ENCODE measurements at places on chromosomes 7 and 10.

DNA sequence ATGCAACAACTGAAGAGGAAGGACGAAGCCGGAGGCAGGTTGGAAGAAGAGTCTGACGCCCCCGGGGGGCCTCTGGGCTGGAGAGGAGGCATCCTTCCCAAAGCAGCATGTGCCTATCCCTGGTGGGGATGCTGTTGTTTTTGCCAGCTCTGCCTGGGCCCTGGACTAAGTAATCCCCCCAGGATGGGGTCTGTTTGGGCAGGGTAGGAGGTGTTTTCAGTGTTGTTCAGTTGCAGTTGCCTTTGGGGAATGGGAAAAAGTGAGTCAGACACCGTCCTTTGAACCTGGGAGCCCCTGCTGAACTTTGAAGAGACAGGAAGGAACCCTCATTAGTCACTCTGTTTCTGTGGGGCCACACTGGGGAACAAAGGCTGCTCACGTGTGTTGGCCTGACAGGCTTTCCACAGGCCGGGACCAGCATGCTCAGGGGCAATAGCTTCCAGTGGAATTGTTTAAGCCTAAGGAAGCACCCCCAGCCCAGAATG is 35.2 kb upstream of the GDF10 start:
- DNase-seq, result no peak

DNA sequence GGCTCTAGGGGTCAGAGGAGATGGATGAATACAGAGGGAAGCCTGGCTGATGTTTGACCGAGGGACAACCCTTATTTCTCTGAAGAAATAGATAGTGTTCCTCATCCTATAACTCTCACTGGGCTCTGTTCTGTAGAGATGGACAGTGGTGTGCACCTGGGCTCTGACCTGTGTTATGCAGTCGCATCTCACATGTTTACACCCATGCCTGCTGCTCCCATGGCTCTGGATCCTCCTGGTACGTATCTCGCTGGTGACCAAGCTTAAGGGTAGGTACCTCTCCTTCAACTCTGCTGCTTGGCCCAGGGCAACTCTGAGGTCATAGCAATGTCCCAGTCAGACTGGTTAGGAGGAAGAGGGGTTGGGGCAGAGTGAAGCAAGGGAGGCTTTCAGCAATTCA is 42.8 kb downstream of the ADRA2A start:
- no peak for DNase-seq

- DNase-seq, result no peak
Observed at GRCh38 chr10:3848775-3849635, 64.0 kb upstream of the KLF6 start.

GRCh38 chr7:88281749-88282148 is 24.9 kb downstream of the STEAP4 start:
- no peak for DNase-seq

- no peak for DNase-seq
Observed at GRCh38 chr10:10826125-10826524, 191.5 kb upstream of the CELF2 start.

- no peak for DNase-seq
Observed at GRCh38 chr7:75795831-75796285, 17.7 kb downstream of the CCL24 start.

DNA sequence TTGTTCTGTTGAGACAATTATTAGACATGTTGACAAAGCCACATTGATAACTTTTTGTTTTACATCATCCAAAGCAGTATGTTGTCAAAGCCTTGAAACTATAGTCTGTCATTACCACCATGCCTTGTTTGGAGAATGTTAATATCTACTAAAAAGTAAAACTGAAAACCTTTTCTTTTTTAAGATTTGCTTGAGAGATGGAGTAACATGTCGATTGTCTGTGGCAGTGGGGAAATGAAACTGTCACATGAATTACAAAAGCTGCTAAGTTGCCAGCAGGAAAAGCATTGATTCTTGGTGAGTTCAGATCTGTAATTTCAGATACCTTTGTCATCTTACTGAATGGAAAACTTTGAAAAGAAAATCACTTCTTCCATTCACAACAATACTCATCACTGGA is 69.1 kb downstream of the TFPI2 start:
- no peak for DNase-seq

DNA sequence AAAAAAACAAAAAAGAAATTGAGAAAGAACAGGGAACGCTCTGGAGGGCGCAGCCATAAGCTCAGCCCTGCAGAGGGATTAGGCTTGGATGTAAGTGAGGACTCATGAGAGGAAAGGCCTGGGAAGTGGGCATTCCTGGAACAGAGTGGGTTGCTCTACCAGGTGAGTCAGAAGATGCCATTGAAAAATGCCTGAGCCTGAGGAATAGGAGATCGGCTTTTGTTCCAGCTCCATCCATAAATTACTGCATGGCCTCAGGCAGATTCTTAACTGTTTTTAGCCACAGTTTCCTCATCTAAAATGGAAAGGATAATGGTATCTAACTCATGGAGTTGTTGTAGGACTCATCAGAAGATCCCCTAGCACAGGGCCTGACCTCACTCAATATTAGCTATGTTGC is 1.1 kb upstream of the RGR start:
- DNase-seq, result no peak

GRCh38 chr10:113473851-113474250 is 79.0 kb upstream of the HABP2 start:
- no peak for DNase-seq

- DNase-seq, result no peak
Observed at GRCh38 chr10:105010411-105011121, 369.5 kb downstream of the SORCS3 start.

GRCh38 chr7:56046721-56047445 is 4.4 kb downstream of the PSPH start:
- no peak for DNase-seq

DNA sequence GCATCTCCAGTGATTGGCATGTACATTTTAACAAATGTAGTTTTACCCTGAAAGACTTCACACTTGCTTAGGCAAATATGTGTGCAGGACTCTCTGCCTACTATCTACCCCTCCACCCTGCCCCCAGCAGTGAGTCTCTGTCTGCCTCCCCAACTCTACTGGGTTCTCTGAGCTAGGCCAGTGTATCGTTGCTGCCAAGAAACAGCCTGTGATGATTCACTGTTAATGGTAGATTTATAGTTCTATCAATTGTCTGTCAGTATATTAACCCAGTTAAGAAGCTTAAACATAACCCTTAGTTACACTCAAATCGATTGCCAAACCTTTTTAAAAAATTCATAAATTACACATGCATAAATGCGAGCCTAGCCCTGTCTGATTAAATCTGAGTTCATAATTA is 137.0 kb downstream of the SND1 start:
- no peak for DNase-seq

DNA sequence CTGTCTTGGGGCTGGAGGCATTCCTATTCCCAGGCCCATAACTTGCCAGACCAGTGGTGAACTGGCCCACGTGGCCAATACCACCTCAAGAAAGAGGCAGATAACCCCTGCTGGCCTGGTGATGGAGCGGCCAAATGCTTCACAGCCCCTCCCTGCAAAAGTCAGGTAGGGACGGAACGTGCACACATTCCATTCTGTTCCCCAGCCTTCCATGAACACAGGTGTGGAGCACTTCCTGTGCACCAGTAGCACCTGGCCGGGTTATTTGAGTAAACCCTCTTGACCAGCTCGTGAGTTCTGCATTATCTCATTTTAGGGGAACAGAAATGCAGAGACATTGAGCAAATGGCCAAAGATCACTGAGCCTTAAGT is 134.4 kb downstream of the SH3PXD2A start:
- DNase-seq, result no peak

- DNase-seq, result no peak
Observed at GRCh38 chr7:11988186-11988585, 156.2 kb upstream of the THSD7A start.

- peak; percentile 75 for DNase-seq
Observed at GRCh38 chr10:103712898-103713498, 142.4 kb downstream of the SH3PXD2A start.

GRCh38 chr7:157027568-157028198 is 17.2 kb upstream of the MNX1 start:
- DNase-seq, result no peak

- no peak for DNase-seq
Observed at GRCh38 chr7:93757426-93757825, 133.1 kb downstream of the TFPI2 start.

DNA sequence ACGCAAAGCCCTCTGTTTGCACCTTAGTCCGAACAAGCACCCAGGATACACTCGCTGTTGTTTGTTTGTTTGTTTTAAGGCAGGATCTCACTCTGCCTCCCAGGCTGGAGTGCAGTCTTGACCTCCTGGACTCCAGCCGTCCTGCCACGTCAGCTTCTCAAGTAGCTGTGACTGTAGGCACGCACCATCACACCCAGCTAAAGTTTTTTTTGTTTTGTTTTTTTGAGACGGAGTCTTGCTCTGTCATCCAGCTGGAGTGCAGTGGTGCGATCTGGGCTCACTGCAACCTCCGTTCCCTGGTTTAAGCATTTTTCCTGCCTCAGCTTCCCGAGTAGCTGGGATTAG is 76.8 kb downstream of the CTBP2 start:
- no peak for DNase-seq

DNA sequence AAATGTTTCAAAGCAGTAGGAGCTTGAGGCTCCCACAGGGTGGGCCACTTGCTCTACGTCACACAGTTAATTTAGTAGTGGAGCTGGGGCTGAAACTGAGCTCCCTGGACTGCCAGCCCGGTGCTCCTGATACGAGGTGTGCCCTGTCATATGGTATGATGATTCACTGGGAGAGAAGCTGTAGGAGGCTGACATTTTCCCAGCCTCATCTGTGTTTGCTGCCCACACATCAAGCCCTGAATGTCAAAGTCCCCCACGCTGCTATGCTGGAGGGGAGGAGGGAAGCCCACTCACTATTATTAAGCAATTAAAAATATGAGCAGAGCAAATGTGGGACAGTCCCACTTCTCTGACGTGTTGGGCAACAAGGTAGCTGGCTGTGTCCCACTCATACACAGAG is 81.2 kb upstream of the SORCS3 start:
- no peak for DNase-seq

GRCh38 chr10:124659380-124659779 is 84.8 kb downstream of the FAM53B start:
- no peak for DNase-seq

- DNase-seq, result no peak
Observed at GRCh38 chr7:117237646-117238045, 85.2 kb downstream of the WNT2 start.

- DNase-seq, result no peak
Observed at GRCh38 chr10:70651661-70652060, 20.6 kb upstream of the ADAMTS14 start.

DNA sequence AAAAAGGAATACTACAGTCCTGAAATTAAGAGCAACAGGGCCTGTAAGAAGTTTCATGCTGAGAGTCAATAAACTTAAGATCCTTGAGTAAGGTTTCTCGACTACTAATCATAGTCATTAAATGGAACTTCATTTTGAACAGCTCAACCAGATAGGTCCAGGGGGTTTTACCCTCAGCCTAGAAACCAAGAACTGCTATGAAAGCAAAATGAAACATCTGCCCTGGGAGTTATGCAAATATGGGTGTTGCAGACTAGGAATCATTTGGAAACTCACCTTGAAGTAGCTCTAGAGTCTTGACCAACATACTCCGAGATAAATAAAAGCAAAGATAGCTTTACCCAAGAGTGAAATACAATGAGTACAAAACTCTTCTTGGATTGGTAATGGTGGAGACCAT is 128.0 kb downstream of the HGF start:
- no peak for DNase-seq

DNA sequence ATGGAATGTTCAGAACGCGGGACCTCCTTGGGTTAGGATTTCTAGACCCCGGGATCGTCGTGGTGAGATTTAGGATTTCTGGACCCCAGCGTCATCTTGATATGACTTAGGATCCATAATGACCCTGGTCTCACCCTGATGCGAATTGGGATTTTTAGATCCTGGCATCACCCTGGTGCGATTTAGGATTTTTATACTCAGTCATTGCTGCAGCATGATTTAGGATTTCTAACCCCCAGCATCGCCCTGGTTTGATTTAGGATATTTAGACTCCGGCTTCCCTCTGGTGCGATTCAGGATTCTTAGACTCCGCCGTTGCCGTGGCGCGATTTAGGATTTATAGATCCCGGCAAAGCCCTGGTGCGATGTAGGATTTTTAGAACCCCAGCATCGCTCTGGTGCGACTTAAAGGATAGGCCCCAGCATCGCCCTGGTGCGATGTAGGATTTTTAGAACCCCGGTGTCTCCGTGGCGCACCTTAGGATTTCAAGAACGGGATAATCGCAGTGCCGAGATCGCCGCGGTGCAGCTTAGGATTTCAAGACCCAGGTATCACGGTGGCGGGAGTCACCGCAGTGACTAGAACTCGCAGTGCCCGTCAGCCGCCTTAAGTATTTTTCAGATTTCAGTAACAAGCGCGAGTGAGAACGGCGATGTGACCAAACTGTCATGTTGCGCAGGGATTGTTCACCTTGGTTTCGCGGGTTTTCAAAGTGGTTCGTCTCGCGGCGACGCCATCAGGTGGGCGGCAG is 814 bp downstream of the MEST start:
- no peak for DNase-seq

DNA sequence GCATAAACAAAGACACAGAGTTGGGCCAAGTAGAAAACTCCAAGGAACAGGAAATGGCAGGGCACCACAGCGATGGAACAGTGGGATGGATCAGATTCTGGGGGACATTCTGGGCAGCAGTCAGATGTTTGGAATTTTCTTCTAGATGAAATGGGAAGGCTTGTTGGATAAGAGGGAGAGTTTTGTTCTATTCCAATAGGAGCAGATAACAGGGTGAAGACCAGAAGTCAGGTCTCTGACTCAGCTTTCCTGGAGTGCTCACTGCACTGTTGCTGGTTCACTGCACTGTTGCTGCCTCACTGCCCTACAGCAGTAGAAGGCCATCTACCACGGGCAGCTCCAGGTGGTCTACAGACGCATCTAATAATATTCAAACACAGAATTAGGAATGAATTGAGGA is 135.6 kb downstream of the ATE1 start:
- DNase-seq, result no peak

GRCh38 chr10:112793202-112793921 is 156.7 kb upstream of the TCF7L2 start:
- DNase-seq, result no peak

DNA sequence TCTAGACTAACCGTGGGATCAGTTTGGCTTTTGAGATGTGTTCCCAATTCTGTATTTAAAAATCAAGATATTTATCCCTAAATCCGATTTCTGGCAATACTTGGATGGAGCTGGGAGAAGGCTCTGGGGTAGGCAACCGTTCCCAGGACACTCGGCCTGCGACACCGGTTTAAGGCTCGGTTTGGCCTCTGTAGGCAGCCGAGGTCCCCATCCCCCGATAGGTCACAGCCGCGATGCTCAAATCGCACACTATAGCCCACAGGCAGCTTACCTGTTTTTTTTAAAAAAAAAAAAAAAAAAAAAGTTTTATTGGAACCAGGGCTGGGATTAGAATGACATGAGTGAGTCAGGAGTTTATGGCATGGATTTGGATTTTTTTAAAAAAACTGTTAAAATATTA is 729 bp upstream of the TAF3 start:
- no peak for DNase-seq

GRCh38 chr10:80535671-80536360 is 1.9 kb upstream of the SH2D4B start:
- peak; percentile 52 for DNase-seq
